Adrenal gland (tissue), 19 donors: ENCODE measurements at places on chromosomes 7 and 10. TPM values are rescaled to one million over a fixed set of nuclear protein-coding genes. Genes with fewer than 3 reads are reported as not detected.

The PSD gene
- 2.7 TPM for total RNA-seq

The PIP gene
- not detected for total RNA-seq

The BAG3 gene
- total RNA-seq: 31.8 TPM

The FGFR2 gene
- 38.2 TPM for total RNA-seq

The VSTM2A gene
- total RNA-seq: not detected

The LMOD2 gene
- total RNA-seq: not detected

The PPRC1 gene
- total RNA-seq: 34.3 TPM

The CXCL12 gene
- total RNA-seq: 64.0 TPM

The CTTNBP2 gene
- total RNA-seq: 4.2 TPM

The AKR1C1 gene
- total RNA-seq: 6.7 TPM

The RABGEF1 gene
- 35.2 TPM for total RNA-seq

The VGF gene
- total RNA-seq: 4.7 TPM

The NUTM2B gene
- total RNA-seq: 1.1 TPM

The ZNF488 gene
- 0.14 TPM for total RNA-seq

The PSMG3 gene
- total RNA-seq: 48.3 TPM

The EN2 gene
- total RNA-seq: 0.12 TPM

The SLC16A12 gene
- total RNA-seq: 0.53 TPM

The LEP gene
- total RNA-seq: 0.34 TPM

The ELMO1 gene
- total RNA-seq: 20.3 TPM

The CALY gene
- 21.5 TPM for total RNA-seq

The KCNIP2 gene
- 8.7 TPM for total RNA-seq

The INTS15 gene
- 27.8 TPM for total RNA-seq

The CTNNA3 gene
- 14.4 TPM for total RNA-seq

The TAS2R41 gene
- not detected for total RNA-seq

The PHYHIPL gene
- 48.6 TPM for total RNA-seq

The ADD3 gene
- 51.7 TPM for total RNA-seq
